ENCODE measurements at places on chromosomes 11 and 22.

- DNase-seq = peak; percentile 85
Measured at GRCh38 chr22:17102297-17102667, 17.5 kb downstream of the IL17RA start.

- no peak for DNase-seq
Measured at GRCh38 chr11:45042560-45042959, 91.9 kb upstream of the TP53I11 start.

DNA sequence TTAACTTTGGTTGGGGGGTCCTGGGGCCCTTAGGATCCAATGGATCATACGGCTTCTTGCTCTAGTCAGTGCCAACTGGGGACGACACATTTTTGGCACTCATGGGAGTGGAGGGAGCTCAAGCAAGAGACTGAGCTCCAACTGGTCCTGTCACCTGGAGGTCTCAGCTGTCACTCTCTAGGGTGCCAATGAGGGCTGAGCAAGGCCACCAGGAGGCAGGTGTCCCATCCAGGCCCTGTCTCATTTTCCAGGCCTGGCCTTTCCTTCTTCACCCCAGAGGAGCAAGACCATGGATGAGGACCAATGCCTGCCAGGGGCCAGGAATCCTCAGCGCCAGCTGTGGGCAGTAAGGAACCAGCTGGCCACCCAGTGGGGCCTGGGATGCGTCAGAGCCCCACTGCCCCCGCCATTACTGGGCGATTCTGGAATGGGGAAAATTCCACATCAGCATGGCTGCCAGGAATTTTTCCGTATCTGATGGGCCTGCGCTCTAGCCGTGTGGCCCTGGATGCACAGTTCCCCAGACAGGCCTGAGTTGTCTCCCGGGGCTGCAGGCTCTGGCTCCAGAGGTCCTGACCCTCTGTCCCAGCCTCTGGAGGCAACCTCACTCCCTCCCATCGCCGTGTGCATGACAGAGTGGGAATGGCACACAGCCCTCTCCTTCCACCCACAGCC, 669 bp upstream of the GAL3ST1 start:
- no peak for DNase-seq

- DNase-seq = peak; percentile 71
Measured at GRCh38 chr11:76598426-76598839, 72.1 kb downstream of the LRRC32 start.

DNA sequence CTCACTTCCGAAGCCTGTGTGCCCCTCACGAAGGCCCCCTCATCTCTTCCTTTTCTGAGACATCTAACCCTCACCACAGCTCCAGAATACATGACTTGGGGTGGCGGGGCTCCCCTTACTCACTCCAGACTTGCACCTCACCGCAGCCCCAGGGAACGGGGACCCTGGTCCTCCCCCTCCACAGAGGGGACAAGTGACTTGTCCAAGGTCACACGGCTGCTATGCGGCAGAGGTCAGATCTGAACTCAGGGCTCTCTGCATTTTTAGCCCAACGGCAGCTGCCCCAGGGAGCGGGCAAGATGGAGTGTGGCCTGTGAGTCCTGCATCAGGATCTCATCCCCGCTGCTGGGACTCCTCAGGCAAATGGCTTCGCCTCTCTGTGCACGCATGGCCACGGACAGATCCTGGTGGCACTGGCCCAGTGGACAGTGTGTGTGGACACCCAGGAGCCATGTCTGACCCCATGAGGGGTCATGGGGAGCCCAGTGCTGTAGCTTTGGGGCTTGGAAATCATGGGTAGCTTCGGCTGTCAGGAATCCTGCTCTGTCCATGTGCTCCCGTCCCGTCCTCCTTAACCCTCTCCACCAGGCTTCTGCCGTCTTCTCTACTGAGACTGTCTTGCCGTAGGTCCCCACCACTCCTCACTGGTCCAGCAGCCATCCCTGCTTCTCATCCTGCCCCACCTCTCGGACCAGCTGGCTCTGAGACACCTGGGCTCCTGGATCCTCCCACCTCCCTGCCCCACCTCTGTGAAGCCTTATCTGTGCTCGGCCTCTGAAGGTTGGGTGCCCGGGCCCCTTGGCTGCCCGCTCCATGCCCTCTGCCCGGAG, 48.0 kb upstream of the CARS1 start:
- no peak for DNase-seq

DNA sequence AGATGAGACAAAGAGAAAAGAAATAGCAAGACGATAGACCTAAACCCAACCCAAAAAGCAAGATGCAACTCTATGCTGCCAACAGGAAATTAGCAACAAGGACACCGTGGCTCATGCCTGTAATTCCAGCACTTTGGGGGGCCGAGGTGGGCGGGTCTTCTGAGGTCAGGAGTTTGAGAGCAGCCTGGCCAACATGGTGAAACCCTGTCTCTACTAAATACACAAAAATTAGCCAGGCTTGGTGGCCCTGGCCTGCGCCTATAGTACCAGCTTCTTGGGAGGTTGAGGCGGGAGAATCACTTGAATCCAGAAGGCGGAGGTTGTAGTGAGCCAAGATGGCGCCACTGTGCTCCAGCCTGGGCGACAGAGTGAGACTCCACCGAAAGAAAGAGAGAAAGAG, 24.3 kb upstream of the IL10RA start:
- DNase-seq = no peak

DNA sequence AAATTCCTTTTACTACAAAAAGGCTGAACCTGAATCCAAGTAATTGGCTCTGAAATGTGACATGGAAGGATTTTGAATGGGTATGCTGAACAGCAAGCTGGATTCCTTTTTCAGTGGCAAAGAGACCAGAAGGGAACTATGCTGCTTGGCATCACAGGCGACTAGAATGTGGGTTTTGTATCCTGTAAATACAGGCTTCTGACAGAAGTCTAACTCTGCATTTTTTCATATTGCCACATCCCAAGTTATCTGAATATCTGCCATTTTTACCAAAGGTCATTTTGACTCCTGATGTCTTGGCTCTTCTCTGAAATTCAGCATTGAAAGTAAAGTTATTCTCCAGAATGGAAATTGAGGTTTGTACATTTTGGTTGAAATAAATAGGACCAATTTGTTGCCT, 145.7 kb downstream of the ARHGAP42 start:
- no peak for DNase-seq

DNA sequence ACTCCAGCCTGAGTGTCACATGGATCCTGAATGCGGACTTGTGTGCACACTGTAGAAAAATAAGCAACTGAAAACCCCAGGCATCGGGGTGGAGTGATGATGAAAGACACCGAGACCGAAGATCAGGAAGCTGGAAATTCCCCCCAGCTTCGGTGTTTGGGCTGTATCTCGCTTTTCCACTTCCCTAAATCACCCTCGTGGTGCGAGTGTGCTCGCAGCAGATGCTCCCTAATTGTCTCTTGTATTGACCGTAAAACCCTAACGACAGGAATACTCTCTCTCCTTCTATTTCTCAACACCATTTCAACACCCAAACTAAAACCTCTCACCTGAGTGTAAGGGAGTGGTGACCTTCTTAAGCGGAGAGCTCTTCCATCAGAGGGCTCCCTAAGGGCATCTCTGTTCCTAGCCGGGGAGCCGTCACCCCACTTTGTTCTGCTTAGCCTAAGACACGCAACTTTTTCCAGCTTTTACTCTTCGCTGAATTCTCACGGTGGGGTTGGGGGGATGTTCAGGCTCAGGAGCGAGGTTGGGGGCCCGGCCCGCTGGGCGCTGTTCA, 635 bp upstream of the GRK3 start:
- peak; percentile 74 for DNase-seq

GRCh38 chr11:64731601-64732000, 8.6 kb upstream of the NRXN2 start:
- DNase-seq = no peak

- peak; percentile 49 for DNase-seq
Measured at GRCh38 chr11:64243236-64243854, 2.5 kb downstream of the FKBP2 start.

DNA sequence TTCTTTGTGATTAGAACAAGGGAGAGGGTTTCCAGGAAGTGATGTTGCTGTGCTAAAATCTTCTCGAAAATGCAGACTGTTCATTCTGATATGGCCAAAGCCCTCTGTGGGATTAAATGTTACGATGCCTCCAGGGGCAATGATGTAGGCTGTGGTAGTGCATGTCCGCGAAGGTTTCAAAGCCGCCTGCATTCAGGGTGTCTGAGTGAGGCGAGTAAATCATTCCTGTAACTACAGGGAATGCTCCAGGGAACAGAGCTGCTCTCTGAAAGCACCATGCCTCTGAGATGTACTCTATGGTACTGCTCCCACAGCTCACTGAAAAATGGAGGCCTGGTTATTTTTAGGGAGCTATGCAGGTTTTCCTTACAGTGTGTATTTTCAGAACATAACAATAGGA, 21.2 kb downstream of the PDGFD start:
- DNase-seq = no peak

- DNase-seq = peak; percentile 98
Measured at GRCh38 chr22:19579115-19579811, 55.1 kb upstream of the CLDN5 start.

GRCh38 chr11:64620381-64620971, 29.5 kb downstream of the SLC22A12 start:
- no peak for DNase-seq

GRCh38 chr11:65545853-65546216, 12.3 kb downstream of the LTBP3 start:
- no peak for DNase-seq

- DNase-seq = no peak
Measured at GRCh38 chr11:31714840-31715239, 96.3 kb downstream of the PAX6 start.

DNA sequence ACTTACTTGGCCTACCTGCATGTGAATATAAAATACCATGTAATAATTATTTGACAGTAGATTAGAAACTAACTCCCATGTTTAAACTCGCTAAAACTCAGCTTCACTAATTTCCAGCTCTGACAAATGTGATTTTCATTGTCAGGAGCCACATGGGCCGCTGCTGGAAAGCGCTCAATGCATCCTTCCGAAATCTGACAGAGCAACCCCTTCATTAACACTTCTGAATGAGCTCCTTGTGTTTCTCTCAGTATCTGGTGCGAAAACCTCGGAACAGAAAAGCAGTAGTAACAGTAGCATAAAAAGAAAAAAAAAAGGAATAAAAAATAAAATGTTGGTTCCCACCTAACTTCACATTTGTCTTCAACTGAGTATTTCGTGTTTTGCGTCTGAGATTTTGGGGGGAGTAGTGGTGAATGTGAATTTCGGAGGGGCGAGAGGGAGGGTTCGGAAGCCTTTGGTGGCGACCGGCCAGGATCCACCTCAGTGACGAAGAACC, 710 bp downstream of the MTCH2 start:
- DNase-seq = peak; percentile 18

All from NB4 (cell line).